ENCODE measurements at places on chromosomes 4 and X.

- no peak for DNase-seq
Observed at GRCh38 chr4:124961138-124961750, 248.7 kb upstream of the ANKRD50 start.

DNA sequence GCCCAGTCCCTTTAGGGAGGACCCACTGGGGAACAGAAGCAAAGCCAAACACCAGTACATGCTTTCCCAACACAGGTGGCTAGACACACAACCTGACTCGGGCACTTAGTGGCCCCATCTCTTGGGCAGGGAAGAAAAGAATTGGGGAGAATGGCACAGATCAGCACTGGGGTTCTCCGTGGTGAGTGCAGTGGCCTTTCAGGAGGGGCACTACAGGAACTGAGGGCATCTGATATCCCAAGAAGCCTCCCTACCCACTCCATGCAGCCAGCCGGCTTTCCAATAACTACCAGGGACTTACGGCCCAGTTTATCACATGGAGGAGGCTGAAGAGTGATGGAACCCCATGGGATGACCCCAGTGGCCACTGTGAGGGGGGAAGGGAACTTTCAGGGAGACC, 23.0 kb downstream of the RGN start:
- DNase-seq = no peak

DNA sequence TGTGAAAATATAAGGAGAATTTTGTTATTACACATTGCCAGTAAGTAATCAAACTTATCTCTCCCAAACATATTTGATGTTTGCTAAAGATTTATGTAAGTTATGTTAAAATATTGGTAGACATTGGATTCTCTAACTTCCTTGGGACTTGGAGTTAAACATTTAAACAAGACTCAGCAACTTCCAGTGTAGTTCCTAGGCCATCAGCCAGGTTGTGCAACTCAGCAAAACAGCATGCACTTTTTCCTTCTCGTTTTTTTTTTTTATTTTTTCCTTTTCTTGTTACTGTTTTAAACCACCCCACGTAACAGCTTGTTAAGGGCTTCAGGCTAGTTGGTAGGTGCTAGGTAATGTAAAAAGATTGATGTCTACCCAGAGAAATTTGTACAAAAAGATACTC, 510.4 kb downstream of the ANKRD50 start:
- DNase-seq = no peak

- DNase-seq = no peak
Observed at GRCh38 chr4:41734371-41734770, 14.2 kb downstream of the PHOX2B start.

DNA sequence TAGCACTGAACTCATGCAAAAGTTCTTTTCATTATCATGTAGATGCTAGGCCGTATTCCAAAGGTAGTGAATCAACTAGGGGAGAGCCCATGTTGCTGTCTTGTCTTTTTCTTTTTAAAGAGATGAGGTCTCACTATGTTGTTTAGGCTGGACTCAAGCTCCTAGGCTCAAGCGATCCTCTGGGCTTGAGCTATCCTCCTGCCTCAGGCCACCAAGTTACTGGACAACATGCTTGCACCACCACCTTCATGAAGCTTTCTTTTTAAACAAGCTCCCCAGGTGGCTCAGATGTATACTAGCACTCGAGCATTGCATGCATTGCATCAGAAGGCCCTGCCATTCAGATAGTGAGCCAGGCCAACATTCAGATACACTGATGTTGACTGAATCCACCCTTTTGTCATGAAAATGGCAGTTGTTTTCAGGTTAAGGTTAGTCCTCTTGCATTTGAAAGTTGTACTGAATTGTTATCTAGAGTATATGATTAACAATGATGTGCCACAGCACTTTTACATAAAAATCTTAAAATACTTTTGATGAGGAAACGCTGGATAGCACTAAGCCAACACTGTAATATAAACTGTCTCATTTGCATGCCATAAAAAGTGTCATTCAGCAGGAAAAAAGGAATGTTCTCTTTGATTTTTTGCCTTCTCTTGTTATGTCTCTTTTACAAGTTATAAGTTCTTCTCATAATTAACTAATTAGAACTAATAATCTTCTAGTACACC, 76.7 kb downstream of the FNIP2 start:
- DNase-seq = no peak

All from activated CD8-positive, alpha-beta memory T cell treated with anti-CD3 and anti-CD28 coated beads for 48 hours (primary cell).